ENCODE measurements at places on chromosomes 1 and 21.

DNA sequence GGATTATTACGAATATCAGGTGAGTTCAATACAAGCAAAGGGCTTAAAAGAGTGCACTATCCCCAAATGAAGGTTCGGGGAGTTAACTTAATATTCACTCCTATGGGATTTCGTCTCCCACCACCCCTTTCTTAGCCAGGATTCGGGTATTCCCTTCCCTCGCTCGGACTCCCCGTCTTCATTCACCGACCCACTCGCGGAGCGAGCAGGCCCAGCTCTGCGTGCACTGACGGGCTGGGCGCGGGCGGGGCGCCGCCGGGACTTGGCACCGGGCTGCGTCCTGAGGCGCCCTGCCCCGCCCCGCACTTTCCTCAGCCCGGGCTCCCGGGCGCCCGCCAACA lies 7.7 kb upstream of the MPZL1 start:
- no peak for DNase-seq

- DNase-seq, result no peak
Measured at GRCh38 chr1:2916706-2917105, 104.6 kb upstream of the ACTRT2 start.

DNA sequence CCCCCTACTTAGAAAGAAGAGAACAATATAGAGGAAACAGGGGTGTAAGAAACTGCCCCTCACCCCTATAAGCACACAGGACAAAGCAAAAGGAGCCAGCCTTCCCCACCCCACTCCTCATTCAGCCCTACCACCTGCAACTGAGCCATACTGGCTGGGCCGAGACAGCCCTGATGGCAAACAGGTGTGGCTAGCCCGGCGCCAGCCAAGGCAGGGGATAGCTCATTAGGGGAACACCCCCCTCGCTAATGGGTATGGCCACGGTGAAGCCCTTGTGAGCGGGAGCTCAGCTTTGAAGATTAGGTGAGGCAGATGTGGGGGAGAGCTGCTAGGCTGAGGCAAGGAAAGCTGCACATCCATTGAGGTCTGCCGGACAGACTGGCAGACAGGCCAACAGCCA lies 65.5 kb downstream of the ERI3 start:
- DNase-seq, result no peak

- no peak for DNase-seq
Measured at GRCh38 chr1:5317391-5317790, 663.0 kb downstream of the AJAP1 start.

Measured in fibroblast of skin of abdomen (primary cell).